Hematopoietic multipotent progenitor cell (in vitro differentiated cells): ENCODE measurements at places on chromosomes 7 and 10.

- no peak for DNase-seq
Observed at GRCh38 chr7:97748482-97748881, 16.6 kb downstream of the TAC1 start.

GRCh38 chr10:118114992-118115391, 68.3 kb upstream of the RAB11FIP2 start:
- no peak for DNase-seq

GRCh38 chr7:130494431-130494858, 2.6 kb downstream of the MEST start:
- no peak for DNase-seq

DNA sequence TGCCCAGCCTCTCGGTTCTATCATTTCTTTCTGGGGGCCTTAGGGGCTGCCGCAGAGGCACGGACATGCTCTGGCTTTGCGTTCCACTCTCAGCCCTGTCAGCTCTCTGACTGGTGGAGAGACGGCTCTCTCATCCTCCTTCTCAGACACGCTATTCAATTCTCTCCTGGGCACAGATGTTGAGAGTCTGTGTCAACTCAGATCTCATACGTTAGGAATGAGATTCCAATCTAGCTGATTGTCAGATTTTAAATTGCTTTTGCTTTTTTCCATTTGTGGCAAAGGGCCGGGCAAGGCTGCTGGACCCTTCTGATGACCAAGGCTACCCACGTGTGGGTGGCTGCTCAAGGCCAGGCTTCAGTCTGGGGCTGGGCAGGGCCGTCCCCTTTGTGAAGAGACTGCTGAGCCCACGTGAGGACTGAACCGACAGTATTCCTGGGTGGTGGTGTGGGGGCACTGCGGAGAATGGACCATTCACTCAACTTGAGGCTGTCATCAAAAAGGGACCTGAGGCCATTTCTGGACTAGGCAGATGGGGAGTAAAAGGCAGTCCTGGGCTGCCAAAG, 71.5 kb downstream of the CLEC2L start:
- DNase-seq = no peak

GRCh38 chr7:18222636-18223035, 195.0 kb upstream of the PRPS1L1 start:
- no peak for DNase-seq

- peak; percentile 90 for DNase-seq
Observed at GRCh38 chr10:6239213-6239991, 36.7 kb downstream of the PFKFB3 start.

GRCh38 chr7:132162556-132163144, 413.6 kb downstream of the PLXNA4 start:
- DNase-seq = no peak
